ENCODE measurements at places on chromosomes 6 and 20.

GRCh38 chr6:74879234-74879633 is 326.6 kb downstream of the COL12A1 start:
- no peak for DNase-seq

- DNase-seq = no peak
Observed at GRCh38 chr6:129592516-129593232, 117.3 kb downstream of the ARHGAP18 start.

GRCh38 chr6:21616005-21616404 is 22.5 kb downstream of the SOX4 start:
- DNase-seq = no peak

- DNase-seq = no peak
Observed at GRCh38 chr6:121237859-121238258, 96.4 kb downstream of the TBC1D32 start.

DNA sequence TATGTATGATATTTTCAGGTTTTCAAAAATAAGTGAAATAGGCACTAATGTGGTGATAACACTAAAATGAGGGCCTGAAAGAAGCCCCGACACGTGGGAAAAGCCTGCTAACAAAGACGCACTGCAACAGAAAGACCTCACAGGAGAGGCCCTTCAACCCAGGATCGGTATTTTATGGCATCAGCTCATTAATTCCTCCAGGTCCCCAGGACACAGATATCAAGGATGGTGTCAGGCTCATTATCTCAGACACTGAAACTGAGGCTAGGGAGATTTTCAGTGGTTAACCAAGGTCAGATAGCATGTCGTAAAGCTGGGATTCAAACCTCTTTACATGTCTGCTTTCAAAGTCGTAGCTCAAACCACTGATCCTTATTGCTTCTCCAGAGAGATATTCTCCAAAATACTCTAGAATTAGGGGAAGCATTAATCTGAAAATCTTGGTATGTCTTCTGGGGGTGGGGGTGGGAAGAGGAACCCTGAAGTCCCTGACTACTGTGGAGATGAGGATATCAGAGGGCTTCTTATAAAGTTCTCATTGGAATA is 64.1 kb downstream of the PPP1R3G start:
- no peak for DNase-seq

All from amygdala (tissue), 56 donors.